ENCODE measurements at places on chromosomes 2 and 18.

- no peak for DNase-seq
Measured at GRCh38 chr2:66568650-66569300, 133.8 kb downstream of the MEIS1 start.

GRCh38 chr2:236896688-236897087 is 189.0 kb upstream of the COPS8 start:
- no peak for DNase-seq

DNA sequence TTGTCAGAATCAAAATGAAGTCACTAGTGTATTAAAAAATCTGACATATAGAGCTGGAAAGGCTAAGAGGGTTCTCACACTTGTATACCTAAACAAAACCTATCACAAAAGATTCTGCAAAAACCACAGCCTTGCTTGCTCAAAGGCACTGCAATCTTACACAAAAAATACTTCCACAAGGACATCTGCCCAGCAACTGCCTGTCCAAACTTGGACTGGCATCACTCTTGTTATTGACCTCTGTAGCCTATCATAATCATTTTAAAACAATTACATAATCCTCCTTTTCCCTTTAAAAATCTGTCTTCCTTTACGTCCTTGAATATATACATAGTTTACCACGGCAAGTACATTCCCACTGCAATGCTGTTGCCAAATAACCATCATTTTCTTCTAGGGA is 19.9 kb downstream of the CHMP3 start:
- DNase-seq, result no peak

GRCh38 chr2:173500953-173501352 is 146.3 kb downstream of the CDCA7 start:
- DNase-seq, result no peak

DNA sequence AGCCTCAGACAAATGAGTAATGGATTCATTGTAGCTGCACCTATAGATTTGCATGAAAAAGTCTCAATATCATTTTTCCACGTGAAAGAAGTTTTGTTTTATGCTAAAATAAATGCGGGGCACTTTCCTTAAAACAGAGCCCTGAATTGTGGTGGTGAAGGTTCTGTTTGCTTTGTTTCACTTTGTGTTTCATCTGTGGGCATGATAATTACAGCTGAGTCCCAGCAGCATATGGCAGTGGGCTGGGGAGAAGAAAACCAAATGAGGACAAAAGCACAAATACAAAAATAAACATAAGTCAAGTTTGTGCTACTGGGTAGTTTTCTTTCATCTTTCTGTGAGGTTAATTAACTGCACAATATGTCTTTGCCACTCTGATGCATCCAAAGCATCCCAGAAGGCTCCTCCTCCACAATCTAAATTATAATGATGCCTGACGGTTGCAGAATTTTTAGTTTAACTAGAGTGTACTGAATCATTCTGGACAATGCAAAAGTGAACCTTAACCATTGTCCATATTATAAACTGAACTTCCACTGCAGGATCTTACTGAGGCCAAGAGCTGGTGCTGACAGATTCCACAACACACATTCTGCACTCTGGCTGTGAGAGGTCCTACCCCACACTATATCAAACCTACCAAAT is 97.6 kb downstream of the DSC3 start:
- no peak for DNase-seq

All from caudate nucleus (tissue), 63 donors.